ENCODE measurements at places on chromosomes 1 and 21. TPM values are rescaled to one million over a fixed set of nuclear protein-coding genes. Genes with fewer than 3 reads are reported as not detected.

DNA sequence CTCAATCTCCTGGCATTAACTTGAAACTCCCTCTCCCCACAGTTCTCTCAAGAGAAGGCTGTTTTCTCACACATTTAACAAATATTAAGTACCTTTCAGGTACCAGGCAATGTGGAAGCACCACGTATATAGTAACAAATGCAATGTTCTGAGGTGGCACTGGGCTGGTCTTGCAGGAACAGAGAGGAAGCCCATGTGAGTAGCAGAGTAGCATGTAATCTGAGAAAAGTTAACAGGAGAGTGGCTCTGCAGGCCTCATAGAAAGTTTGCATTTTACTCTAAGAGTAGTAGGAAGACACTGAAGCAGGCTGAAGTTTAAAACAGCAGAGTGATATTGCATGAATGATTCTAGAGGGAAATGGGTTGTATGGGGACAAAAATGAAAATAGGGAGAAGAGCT, 21.0 kb downstream of the ZNF281 start:
- no peak for DNase-seq

- DNase-seq = no peak
These were observed 129.5 kb upstream of the BEND5 start for GRCh38 chr1:48906164-48906563.

- no peak for DNase-seq
These were observed 836 bp downstream of the CDC7 start for GRCh38 chr1:91501523-91501851.

TRMT13 gene
- total RNA-seq = 59.4 TPM

CLDN14 gene
- 0.16 TPM for total RNA-seq

DNA sequence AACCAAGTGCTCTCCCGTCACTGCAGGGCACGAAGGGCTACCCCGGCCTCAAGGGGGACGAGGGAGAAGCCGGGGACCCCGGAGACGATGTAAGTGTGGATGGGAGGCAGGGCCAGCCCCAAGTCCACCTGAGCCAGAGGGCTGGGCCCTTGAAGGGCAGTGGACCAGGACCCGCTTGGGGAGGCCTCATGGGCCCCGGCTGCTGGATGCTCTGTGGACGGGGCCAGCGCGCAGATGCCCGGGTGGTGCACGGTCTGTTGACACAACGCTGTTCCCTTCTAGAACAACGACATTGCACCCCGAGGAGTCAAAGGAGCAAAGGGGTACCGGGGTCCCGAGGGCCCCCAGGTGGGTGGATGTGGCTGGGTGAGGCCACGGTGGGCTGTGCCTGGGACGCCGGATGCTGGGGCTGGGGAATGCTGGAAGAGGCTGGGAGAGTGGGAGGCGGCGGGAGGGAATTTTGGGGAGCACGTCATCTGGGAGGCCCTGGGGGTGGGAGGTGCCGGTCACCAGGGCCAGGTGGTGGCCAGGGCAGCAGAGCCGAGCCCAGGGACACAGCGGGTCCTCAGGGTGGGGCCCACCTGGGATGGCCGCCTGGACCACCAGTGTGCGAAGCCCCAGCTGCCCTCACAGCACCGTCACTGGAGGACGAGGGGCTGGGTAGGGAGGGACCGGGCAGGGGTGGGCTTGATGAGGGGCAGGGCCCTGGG, 17.5 kb downstream of the COL6A1 start:
- no peak for DNase-seq

- no peak for DNase-seq
These were observed 42.6 kb downstream of the KIRREL1 start for GRCh38 chr1:158035976-158036583.

TDRD5 gene
- total RNA-seq = 1.1 TPM

PADI2 gene
- 5.6 TPM for total RNA-seq

CD53 gene
- total RNA-seq = 21.5 TPM

OR2L3 gene
- not detected for total RNA-seq

DNA sequence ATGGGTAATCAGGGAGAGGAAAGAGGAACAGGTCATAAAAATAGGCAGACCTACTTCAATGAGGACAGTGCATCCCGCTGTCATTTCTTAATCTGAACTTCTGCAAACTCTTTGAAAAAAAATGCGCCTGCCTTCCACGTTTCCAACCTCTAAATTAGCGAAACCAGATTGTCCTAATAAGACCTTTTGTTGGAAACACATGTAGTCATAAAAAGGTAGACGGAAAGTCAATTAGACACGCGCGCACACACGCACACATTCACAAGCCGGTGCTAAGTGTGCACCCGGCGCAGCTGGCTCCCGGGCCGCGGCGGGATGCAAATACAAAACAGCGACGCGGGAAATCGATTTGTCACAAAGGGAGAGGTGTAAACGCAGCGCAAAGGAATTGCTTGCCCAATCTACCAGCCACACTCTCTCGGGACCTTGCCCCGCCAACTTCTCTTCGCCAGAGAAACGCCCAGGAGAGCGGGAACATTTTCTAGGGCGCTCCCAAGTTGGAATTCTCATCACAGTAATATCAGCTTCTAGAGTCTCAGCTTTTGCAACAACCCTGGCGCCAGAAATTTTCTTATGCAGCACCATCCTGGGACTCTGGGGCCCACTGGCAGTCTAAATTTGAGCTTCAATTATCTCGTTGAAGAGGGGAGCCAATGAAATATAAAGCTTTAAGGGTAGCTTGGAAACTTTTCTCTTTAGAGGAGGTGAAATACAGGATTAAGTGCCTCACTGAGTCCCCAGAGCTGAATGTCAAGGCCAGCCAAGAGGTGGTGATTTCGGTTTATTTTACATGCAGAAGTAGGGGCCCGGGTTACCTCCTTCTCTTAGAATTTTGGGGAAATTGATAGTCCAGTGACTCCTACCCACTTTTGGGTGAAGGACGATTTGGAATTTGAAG, 4.5 kb downstream of the PRRX1 start:
- no peak for DNase-seq

DNA sequence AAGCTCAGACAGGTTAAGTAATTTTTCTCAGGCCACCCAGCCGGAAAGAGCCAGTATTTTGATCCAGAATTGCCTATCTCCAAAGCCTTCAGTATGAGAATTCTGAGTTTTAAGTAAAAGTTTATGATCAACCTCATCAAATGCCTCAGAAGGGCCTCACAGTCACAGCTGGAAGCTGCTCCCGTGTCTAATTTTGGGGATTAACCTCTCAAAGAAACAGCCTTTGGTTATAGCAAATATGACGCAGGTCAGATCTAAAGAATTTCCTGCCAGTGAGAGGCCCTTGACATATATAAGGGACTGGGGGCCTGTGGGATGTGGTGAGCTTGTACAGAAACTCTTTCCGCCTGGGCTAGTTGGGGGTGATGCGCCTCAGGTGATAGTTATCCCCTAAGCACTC, 2.3 kb downstream of the EXTL1 start:
- no peak for DNase-seq

CNR2 gene
- 0.11 TPM for total RNA-seq

GFI1 gene
- total RNA-seq = 0.63 TPM

GJC2 gene
- 4.0 TPM for total RNA-seq

CD244 gene
- 0.21 TPM for total RNA-seq
